Activated T-helper 1 cell treated with anti-CD3 and anti-CD28 coated beads, Interleukin-12 subunit alpha, Interleukin-12 subunit beta, Interleukin-2, Interleukin-4 antibody, amounts not matched to agents 30 ng/mL and 10 ng/mL and 1 ng/mL, durations not matched to agents 14 hours and 24 hours and 36 hours (primary cell): ENCODE measurements at places on chromosomes 5 and 9. TPM values are rescaled to one million over a fixed set of nuclear protein-coding genes. Genes with fewer than 3 reads are reported as not detected.

DNA sequence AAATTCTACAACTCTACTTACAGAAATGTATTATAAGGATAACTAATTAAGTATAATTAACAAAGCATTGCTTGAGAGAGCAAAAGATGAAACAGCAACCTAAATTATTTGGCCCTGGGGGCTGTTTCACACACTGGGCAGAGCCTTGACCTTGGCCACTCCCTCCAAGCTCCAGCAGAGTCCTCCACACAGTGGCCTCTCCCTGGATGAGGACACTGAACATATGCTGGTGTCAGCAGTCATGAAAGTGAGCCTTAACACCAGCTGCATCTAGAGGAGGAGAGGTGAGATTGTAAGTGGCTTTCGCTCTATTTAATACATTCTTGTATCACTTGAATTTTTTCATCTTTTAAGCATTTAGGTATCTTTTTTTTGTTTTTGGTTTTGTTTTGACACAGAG is 23.3 kb upstream of the ZDHHC12 start:
- DNase-seq: no peak
- H3K27ac ChIP-seq: no peak overlapping the region
- H3K4me3 ChIP-seq: no peak overlapping the region
- H3K4me1 ChIP-seq: no peaks in the 10 kb centered on the region

- H3K27ac ChIP-seq: no peak overlapping the region
- H3K27me3 ChIP-seq: no peaks in the 10 kb centered on the region
- no peak for DNase-seq
- no peak overlapping the region for H3K4me3 ChIP-seq
- no peaks in the 10 kb centered on the region for H3K4me1 ChIP-seq
Measured at GRCh38 chr9:114792396-114792795, 13.4 kb downstream of the TNFSF15 start.

DNA sequence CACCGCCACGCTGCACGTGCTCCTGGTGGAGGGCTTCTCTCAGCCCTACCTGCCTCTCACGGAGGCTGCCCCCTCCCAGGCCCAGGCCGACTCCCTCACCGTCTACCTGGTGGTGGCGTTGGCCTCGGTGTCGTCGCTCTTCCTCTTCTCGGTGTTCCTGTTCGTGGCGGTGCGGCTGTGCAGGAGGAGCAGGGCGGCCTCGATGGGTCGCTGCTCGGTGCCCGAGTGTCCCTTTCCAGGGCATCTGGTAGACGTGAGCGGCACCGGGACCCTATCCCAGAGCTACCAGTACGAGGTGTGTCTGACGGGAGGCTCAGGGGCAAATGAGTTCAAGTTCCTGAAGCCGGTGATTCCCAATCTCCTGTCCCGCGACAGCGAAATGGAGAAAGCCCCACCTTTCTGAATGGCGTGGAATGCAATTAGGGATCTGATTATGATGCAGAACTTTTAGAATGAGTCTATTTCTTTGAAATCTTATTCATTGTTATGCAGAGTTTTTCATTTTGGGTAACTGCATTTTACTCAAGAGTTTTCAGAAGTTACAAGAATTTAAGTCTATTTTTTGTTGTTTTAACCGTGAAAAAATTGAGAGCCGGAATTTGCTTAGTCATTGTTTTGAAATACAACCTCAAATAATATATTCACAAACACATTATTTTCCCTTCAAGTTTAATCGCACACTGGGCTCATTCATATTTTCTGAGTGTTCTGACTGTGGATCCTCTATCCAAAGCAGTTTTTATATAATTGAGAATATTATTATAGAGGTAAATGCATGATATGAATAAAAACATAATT is 8.5 kb upstream of the PCDHB15 start:
- H3K4me3 ChIP-seq: peak overlapping the region; percentile 26
- peak overlapping the region; percentile 86 for H3K27ac ChIP-seq
- peaks cover 3% of the 10 kb centered on the region for H3K27me3 ChIP-seq
- peaks cover 1% of the 10 kb centered on the region for H3K36me3 ChIP-seq
- H3K4me1 ChIP-seq: no peaks in the 10 kb centered on the region

- DNase-seq: no peak
- H3K27ac ChIP-seq: no peak overlapping the region
- H3K36me3 ChIP-seq: no peaks in the 10 kb centered on the region
- no peaks in the 10 kb centered on the region for H3K4me1 ChIP-seq
- no peak overlapping the region for H3K4me3 ChIP-seq
- no peaks in the 10 kb centered on the region for H3K27me3 ChIP-seq
Measured at GRCh38 chr5:120151181-120151580, 312.9 kb upstream of the PRR16 start.

DNA sequence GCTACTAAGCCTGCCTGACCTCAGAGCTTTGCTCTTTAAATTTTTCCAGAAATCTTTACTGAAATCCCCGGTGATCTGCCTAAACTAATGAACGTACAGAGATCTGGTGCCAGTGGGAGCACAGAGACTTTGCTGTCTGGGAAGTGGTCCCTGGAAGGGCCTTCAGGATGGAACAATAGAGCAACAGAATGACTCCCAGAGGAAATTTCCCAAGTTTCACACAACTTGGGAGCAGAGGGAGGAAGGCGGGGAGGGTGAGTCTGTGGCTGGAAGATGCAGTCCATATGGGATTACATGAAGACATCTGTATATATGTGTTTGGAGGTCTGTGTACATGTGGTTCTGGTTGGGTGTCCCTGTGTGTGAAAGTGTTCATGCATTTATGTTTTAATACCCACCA is 638.3 kb downstream of the CCDC171 start:
- no peak for DNase-seq
- H3K4me3 ChIP-seq: no peak overlapping the region
- peaks cover 2% of the 10 kb centered on the region for H3K27me3 ChIP-seq
- H3K27ac ChIP-seq: no peak overlapping the region

GRCh38 chr5:79396265-79396664 is 117.7 kb downstream of the HOMER1 start:
- no peaks in the 10 kb centered on the region for H3K36me3 ChIP-seq
- H3K27me3 ChIP-seq: peaks cover 2% of the 10 kb centered on the region
- H3K4me3 ChIP-seq: no peak overlapping the region
- no peak overlapping the region for H3K27ac ChIP-seq
- no peak for DNase-seq
- no peaks in the 10 kb centered on the region for H3K4me1 ChIP-seq

DNA sequence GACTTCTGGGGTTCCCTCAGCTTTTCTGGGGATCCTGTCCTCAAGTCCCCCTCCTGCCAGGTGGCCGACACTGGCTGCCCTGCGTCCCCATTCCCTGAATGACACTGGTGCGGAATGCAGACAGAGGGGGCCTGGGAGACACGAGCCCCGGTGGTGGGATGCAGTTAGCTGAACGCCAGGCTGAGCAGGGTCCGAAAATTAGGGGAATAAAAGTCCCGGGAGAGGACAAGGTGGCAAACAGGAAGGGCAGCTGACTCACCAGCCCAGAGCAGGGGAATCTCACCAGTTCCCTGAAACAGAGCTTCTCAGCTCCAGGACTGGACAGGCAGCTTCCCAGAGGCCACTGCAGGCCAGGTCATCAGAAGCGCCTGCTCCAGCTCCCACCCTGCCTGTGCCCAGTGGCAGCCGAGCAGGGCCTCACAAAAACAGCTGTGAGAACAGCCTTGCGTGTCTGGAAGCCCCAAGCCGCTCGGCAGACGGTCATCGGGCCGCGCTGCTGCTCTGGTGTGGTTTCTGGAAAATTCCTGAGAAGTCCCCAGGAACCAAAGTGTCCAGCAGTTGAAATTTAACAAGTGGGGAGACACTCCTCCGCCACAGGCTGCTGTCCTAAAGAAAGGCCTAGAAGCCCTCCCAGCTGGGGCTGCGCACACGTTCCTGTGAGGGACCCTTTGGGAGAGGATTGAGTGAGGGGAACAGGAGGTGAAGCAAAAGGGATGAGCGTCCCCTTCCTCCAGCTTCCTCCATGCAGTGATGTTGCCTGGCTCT is 47.6 kb upstream of the EXOC3 start:
- H3K27ac ChIP-seq: peak overlapping the region; percentile 40
- peaks cover 40% of the 10 kb centered on the region for H3K4me1 ChIP-seq
- peaks cover 7% of the 10 kb centered on the region for H3K36me3 ChIP-seq
- no peaks in the 10 kb centered on the region for H3K27me3 ChIP-seq
- DNase-seq: no peak

DNA sequence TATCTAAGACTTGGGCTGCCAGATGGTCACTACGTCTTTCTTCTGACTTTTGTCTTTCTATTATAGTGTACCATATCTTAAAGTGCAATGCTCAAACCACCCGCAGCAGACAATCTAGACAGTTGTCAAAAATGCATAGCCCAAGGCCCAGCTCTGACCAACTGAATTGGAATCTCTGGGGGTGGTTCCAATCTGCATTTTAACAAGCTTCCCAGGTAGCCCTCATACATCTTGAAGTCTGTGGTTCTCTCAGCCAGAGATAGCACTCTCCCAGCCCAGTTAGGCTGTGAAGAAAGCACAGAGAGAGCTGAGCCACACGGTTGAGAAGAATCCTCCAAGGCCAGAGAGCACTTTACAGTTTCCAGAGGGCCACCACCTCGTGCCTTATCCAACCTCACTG is 128.2 kb upstream of the HAND1 start:
- peaks cover 44% of the 10 kb centered on the region for H3K27me3 ChIP-seq
- H3K4me1 ChIP-seq: no peaks in the 10 kb centered on the region
- no peaks in the 10 kb centered on the region for H3K36me3 ChIP-seq
- DNase-seq: no peak
- H3K27ac ChIP-seq: no peak overlapping the region

DNA sequence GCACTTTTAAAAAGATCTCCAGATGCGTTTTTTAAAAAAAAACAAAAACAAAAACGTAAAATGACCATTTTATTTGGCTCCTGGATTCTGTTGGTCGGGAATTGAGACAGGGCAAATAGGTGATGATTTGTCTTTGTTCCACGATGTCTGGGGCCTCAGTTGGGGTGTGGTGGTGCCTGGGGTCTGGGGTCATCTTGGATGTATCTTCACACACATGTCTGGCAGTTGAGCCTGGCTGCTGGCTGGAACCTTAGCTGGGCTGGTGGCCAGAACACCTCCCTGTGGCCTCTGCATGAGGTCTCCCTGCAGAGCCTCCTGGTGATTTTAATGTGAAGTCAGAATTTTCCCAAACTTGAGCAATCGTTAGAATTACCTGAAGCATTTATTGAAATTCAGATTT is 42.5 kb upstream of the BASP1 start:
- DNase-seq: no peak
- no peaks in the 10 kb centered on the region for H3K27me3 ChIP-seq
- H3K36me3 ChIP-seq: no peaks in the 10 kb centered on the region
- no peak overlapping the region for H3K4me3 ChIP-seq
- H3K4me1 ChIP-seq: no peaks in the 10 kb centered on the region

- DNase-seq: no peak
- H3K4me3 ChIP-seq: no peak overlapping the region
- peaks cover 25% of the 10 kb centered on the region for H3K27me3 ChIP-seq
- H3K36me3 ChIP-seq: no peaks in the 10 kb centered on the region
- no peak overlapping the region for H3K27ac ChIP-seq
Measured at GRCh38 chr9:89781838-89782540, 177.2 kb downstream of the GADD45G start.

GRCh38 chr5:122316656-122317055 is 4.6 kb downstream of the SNCAIP start:
- no peak overlapping the region for H3K27ac ChIP-seq
- no peaks in the 10 kb centered on the region for H3K36me3 ChIP-seq
- no peaks in the 10 kb centered on the region for H3K4me1 ChIP-seq
- no peak for DNase-seq

- H3K27me3 ChIP-seq: no peaks in the 10 kb centered on the region
- no peaks in the 10 kb centered on the region for H3K4me1 ChIP-seq
- DNase-seq: no peak
- H3K4me3 ChIP-seq: no peak overlapping the region
- no peaks in the 10 kb centered on the region for H3K36me3 ChIP-seq
Measured at GRCh38 chr5:38641003-38641402, 84.6 kb upstream of the LIFR start.

- peaks cover 28% of the 10 kb centered on the region for H3K27me3 ChIP-seq
- peaks cover 23% of the 10 kb centered on the region for H3K4me1 ChIP-seq
- H3K27ac ChIP-seq: no peak overlapping the region
- no peak overlapping the region for H3K4me3 ChIP-seq
Measured at GRCh38 chr9:95729669-95730368, 145.7 kb upstream of the ERCC6L2 start.

DNA sequence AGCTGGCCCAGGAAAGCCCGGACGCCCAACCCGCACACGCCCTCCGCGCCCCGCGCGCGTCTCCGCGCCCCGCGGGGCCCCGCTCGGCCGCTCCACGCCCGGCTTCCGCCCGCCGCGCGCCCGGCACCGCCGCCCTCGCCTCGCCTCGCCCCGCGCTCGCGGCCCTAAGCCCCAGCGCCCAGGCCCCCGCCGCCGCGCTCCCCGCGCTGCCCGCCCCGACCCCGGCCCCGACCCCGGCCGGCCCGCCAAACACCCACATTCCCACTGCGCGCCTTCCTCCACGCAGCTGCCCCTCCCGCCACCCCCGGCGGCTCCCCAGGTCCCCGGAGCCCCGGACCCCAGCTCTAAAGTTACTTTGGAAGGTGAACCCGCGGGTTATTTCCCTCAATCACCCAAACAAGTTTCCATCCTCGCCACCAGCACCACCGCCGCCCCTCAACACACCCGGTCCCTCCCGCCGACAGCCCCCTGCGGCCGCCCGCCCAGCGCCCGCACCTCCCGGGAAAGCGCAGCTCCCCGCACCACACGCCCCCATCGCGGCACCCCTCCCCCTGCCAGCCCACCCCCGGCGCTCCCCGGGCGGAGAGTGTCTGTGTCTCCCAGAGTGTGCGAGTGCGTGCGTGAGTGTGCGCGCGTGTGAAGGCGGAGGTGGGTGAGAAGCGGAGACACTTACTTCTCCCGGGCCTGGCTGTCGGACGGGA is 439 bp downstream of the SSBP2 start:
- peaks cover 3% of the 10 kb centered on the region for H3K36me3 ChIP-seq
- DNase-seq: peak; percentile 20
- peak overlapping the region; percentile 90 for H3K4me3 ChIP-seq
- peaks cover 7% of the 10 kb centered on the region for H3K27me3 ChIP-seq
- H3K27ac ChIP-seq: peak overlapping the region; percentile 92

SPATA31D4 gene
- not detected in 2 replicates for total RNA-seq

ZDHHC12 gene
- total RNA-seq: 51.7 and 54.4 TPM in 2 replicates

UBLCP1 gene
- total RNA-seq: 30.8 and 32.3 TPM in 2 replicates

GRXCR2 gene
- not detected in 2 replicates for total RNA-seq

AIF1L gene
- 0.34 and 0.51 TPM in 2 replicates for total RNA-seq

FAM78A gene
- total RNA-seq: 52.8 and 54.3 TPM in 2 replicates
